Activated T-helper 2 cell treated with anti-CD3 and anti-CD28 coated beads, Interferon-gamma antibody, Interleukin-2, Interleukin-4, amounts not matched to agents 10 μg/mL and 5 μg/mL and 100 μg/mL, durations not matched to agents 14 hours and 24 hours and 36 hours (primary cell): ENCODE measurements at places on chromosomes 5 and 9.

GRCh38 chr9:126327714-126328185 is 1.1 kb downstream of the MVB12B start:
- H3K4me3 ChIP-seq: peak overlapping the region; percentile 61
- peaks cover 3% of the 10 kb centered on the region for H3K36me3 ChIP-seq
- H3K4me1 ChIP-seq: peaks cover 4% of the 10 kb centered on the region
- no peak overlapping the region for H3K27ac ChIP-seq

DNA sequence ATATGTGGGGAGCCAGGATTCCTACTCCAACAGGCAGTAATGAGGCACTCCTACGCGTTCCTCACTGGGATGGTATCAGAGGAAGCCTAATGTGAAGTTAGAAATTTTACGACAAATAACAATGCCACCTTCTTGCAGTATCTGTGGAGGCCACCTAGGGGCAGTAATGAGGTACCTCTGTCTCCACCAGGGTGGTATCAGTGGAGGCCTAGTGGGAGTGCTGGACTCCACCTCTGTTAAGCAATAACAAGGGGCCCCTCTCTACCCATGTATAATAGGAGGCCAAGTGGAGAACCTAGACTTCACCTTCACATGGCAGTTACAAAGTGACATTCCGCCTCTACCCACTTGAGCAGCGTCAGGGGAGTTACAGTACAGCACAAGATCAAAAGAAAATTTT is 147.9 kb downstream of the PLPPR1 start:
- H3K27ac ChIP-seq: no peak overlapping the region
- no peaks in the 10 kb centered on the region for H3K36me3 ChIP-seq
- DNase-seq: no peak
- no peak overlapping the region for H3K4me3 ChIP-seq

DNA sequence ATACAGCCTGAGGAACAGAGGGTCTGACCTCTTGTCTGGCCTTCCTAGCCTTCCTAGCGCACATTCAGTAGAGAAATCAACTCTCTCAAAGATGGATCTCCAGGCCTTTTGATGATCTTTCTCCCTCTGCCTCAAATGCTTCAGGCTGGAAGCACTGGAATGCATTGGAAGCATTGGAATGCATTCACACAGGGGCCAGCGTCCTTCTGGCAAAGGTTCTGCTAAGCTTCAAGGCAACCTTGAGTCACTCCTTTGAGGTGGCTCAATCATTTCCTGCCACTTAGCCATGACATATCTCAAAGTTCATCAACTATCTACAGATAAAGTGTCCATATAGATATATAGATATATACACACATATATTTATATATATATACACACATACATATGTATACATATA is 42.9 kb downstream of the OR2K2 start:
- H3K4me3 ChIP-seq: no peak overlapping the region
- no peak for DNase-seq
- H3K27me3 ChIP-seq: no peaks in the 10 kb centered on the region
- no peaks in the 10 kb centered on the region for H3K36me3 ChIP-seq
- H3K27ac ChIP-seq: no peak overlapping the region
- peaks cover 2% of the 10 kb centered on the region for H3K4me1 ChIP-seq

- H3K4me3 ChIP-seq: no peak overlapping the region
- peaks cover 10% of the 10 kb centered on the region for H3K4me1 ChIP-seq
- H3K27me3 ChIP-seq: no peaks in the 10 kb centered on the region
- H3K36me3 ChIP-seq: peaks cover 27% of the 10 kb centered on the region
- no peak for DNase-seq
Measured at GRCh38 chr9:137244486-137245449, 3.7 kb downstream of the TUBB4B start.

- H3K4me1 ChIP-seq: no peaks in the 10 kb centered on the region
- no peak overlapping the region for H3K4me3 ChIP-seq
- no peak for DNase-seq
- H3K27me3 ChIP-seq: no peaks in the 10 kb centered on the region
Measured at GRCh38 chr9:127817881-127818434, 15.3 kb downstream of the FPGS start.

GRCh38 chr5:101678481-101679193 is 617.4 kb downstream of the SLCO4C1 start:
- H3K36me3 ChIP-seq: no peaks in the 10 kb centered on the region
- no peaks in the 10 kb centered on the region for H3K27me3 ChIP-seq
- DNase-seq: peak; percentile 8
- H3K4me1 ChIP-seq: no peaks in the 10 kb centered on the region
